Kidney (tissue), 22 donors: ENCODE measurements at places on chromosomes 5 and 9. TPM values are rescaled to one million over a fixed set of nuclear protein-coding genes. Genes with fewer than 3 reads are reported as not detected.

The PCDHB7 gene
- total RNA-seq, result 2.3 TPM

The ZNF883 gene
- 3.0 TPM for total RNA-seq

The OBP2B gene
- total RNA-seq, result not detected

The RORB gene
- total RNA-seq, result 0.41 TPM

The ZNF366 gene
- total RNA-seq, result 8.1 TPM

DNA sequence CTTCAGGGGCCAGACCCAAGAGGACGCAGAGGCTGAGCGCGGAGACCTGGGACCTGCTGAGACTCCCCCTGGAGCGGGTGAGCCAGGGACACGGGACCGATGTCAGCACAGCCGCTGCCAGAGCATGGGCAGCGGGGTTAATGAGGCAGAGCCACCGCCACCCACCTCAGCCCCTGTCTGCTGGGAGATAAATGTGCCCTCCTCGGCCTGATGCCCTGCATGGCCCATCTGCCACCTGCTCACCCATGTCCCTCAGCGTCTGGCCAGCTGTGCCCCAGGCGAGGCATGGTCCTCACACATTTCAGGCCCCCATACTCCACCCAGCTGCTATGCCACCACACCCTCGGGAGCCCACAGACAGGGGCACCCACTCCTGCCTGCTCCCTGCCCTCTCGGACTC, 14.9 kb downstream of the DNLZ start:
- H3K27me3 ChIP-seq, result no peaks in the 10 kb centered on the region
- no peaks in the 10 kb centered on the region for H3K36me3 ChIP-seq
- no peak overlapping the region for H3K4me3 ChIP-seq
- DNase-seq, result no peak

GRCh38 chr9:69577123-69577522, 95.0 kb downstream of the APBA1 start:
- H3K4me3 ChIP-seq, result no peak overlapping the region
- peaks cover 2% of the 10 kb centered on the region for H3K4me1 ChIP-seq
- no peaks in the 10 kb centered on the region for H3K27me3 ChIP-seq

DNA sequence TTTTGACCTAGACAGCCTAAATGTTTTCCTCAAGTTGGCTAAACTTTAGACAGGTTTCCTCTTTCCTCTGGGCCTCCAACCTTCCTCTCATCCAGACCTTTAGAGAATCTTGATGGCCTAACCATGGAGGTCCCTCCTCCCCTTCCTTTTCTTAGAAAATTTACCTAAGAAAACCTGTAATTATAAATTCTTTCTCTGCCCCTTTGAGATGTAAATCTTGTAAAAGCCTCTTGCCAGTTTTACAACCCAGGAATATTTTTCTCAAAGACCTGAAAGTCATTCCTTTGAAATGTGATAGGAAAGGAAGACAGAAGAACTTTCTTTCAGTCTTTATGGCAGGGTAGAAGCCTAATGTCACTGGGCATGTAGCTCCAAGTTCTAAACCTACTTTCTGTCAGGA, 1752.6 kb upstream of the C9orf72 start:
- H3K4me1 ChIP-seq, result no peaks in the 10 kb centered on the region
- H3K27me3 ChIP-seq, result no peaks in the 10 kb centered on the region
- no peak overlapping the region for H3K4me3 ChIP-seq

GRCh38 chr9:95939472-95939871, 64.0 kb downstream of the ERCC6L2 start:
- H3K27me3 ChIP-seq, result no peaks in the 10 kb centered on the region
- no peaks in the 10 kb centered on the region for H3K4me1 ChIP-seq
- no peak overlapping the region for H3K27ac ChIP-seq
- DNase-seq, result no peak
- H3K36me3 ChIP-seq, result peaks cover 12% of the 10 kb centered on the region

GRCh38 chr5:154049636-154050035, 10.9 kb downstream of the MFAP3 start:
- H3K4me1 ChIP-seq, result no peaks in the 10 kb centered on the region
- no peak overlapping the region for H3K27ac ChIP-seq
- no peaks in the 10 kb centered on the region for H3K27me3 ChIP-seq
- H3K36me3 ChIP-seq, result peaks cover 8% of the 10 kb centered on the region

GRCh38 chr5:126909856-126910255, 120.5 kb downstream of the MARCHF3 start:
- H3K27me3 ChIP-seq, result no peaks in the 10 kb centered on the region
- no peak for DNase-seq
- no peaks in the 10 kb centered on the region for H3K36me3 ChIP-seq
- H3K27ac ChIP-seq, result no peak overlapping the region
- H3K4me1 ChIP-seq, result no peaks in the 10 kb centered on the region

DNA sequence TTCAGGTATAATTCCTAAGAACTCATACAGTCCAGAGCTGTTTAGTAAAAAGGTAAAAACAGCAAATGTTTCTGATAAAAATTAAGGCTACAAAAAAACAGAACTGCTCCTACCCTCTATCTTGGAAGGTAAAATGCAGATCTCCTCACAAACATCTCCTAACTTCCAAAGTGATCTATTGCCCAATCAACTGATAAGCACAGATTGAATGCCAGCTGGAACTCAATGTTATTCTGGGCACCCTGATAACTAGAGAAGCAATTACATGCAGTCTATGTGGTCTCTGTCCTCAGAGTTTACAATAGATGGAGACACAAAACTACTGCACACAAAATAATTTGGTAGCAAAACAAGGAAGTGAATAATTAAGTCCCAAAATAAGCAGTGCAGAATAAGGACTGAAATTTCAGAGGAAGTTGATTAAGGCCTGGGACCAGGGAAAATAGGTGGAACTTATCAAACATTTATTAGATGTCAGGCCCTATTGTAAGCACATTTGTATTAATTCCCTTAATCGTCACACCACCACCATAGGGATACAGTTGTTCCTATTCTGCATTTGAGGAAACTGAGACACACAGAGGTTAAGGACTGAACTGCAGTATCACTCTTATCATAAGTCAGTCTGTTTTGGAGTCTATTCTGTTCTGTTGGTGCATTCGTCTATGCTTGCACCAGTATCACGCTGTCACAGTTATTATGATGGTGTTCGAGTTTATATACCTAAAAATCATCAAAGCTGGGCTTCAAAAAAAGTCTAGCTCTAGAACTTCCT, 102.2 kb upstream of the TARS1 start:
- H3K4me1 ChIP-seq, result no peaks in the 10 kb centered on the region
- H3K4me3 ChIP-seq, result no peak overlapping the region
- no peak overlapping the region for H3K27ac ChIP-seq
- DNase-seq, result no peak
